ENCODE measurements at places on chromosomes 1 and 21.
A peak's percentile ranks its signal among the peaks of the same experiment; 100 is the strongest.

DNA sequence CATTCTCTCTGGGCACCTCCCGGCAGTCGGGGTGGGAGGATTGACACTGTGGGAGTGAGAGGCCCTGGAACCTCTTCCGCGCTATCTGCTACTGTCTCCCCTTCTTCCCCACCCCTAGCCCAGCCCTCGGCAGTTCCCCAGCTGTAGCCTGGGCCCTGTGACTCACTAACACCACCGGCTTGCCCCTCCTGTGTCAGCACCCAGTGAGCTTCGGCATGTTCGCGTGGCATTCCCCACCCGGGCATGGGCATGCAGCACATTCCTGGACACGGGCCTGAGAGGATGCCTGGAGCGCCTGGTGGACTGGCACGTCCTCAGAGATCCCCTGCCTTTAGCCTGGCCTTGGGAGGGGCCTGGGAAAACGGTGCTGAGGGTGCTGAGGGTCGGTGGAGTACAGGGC, 1.3 kb downstream of the CDK18 start:
- peak; percentile 21 for DNase-seq

DNA sequence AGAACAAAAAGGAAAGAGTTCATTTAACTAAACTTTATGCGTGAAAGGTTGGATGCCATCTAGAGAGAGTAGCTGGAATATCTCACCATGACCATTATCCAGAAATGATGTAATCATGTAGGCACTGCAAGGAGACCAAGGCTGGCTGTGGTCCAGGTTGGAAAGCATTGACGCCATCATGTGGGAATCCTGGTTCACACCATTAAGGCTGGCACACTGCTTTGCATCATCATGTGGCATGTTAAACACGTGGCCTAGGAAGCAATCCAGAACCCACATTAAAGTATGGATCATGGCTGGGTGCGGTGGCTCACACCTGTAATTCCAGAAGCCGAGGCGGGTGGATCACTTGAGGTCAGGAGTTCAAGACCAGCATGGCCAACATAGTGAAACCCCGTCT, 4.3 kb downstream of the ADAMTS1 start:
- peak; percentile 90 for DNase-seq

GRCh38 chr1:234474375-234474774, 4.6 kb downstream of the TARBP1 start:
- no peak for DNase-seq

DNA sequence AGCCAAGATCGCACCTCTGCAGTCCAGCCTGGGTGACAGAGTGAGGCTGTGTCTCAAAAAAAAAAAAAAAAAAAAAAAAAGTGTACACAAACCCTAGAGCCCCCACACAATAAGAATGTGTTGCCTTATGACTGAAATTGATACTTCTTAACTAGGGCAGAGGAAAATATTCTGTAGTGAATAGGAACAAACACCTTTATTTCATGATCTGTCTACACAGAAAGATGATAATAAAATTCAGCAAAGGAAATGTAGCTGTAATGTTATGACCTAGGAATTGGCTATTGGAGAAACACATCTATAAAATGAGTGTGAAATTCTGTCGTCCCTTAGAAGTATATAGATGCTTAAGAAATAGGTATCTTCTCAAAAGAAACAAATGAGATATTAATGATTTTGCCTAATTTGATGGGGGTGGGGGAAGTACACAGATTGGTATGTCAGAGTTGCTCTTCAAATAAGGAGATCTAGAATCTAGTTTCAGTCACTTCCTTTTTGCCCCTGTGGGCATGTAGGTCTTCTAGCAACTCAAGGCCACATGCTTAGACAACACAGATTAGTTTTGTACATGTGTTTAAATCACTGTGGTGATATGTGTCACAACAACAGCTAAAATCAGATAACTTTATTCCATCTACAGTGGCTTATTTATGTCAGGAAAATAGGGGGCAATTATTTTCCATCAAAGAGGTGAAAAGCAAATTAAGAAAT, 10.7 kb upstream of the GPR25 start:
- DNase-seq, result no peak

GRCh38 chr1:154572468-154573167, 5.0 kb downstream of the CHRNB2 start:
- no peak for DNase-seq

- peak; percentile 49 for DNase-seq
These were observed 1.2 kb upstream of the ADORA1 start for GRCh38 chr1:203126151-203126865.

GRCh38 chr1:172952516-172952915, 98.2 kb downstream of the TNFSF18 start:
- DNase-seq, result no peak

- no peak for DNase-seq
These were observed 2032.3 kb downstream of the MRPL39 start for GRCh38 chr21:23574932-23575331.

DNA sequence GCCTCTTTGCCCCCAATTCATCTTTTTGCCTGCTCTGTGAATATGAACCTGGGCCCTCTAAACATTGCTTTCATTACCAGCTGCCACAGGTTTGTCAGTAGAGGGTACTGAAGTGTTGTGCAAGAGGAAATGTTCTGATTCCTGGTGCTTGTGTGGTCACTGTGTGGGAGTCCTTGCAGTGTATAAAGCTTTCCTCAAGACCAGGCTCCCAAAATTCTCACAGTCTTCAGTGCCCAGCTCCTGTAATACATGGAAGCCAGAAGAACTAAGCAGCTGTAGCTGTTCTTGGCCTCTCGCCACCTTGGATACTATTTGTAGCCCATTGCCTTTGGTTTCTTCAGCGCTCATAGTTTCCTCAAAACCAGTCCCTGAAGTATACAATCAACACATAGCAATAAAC, 1046.2 kb downstream of the BRINP3 start:
- DNase-seq, result peak; percentile 6

GRCh38 chr1:15225461-15225860, 21.6 kb upstream of the FHAD1 start:
- no peak for DNase-seq

GRCh38 chr1:100511058-100511457, 26.9 kb upstream of the GPR88 start:
- no peak for DNase-seq

GRCh38 chr1:117371441-117372151, 4.3 kb downstream of the MAN1A2 start:
- peak; percentile 54 for DNase-seq

GRCh38 chr1:108892356-108893140, 15.8 kb downstream of the GPSM2 start:
- peak; percentile 16 for DNase-seq

DNA sequence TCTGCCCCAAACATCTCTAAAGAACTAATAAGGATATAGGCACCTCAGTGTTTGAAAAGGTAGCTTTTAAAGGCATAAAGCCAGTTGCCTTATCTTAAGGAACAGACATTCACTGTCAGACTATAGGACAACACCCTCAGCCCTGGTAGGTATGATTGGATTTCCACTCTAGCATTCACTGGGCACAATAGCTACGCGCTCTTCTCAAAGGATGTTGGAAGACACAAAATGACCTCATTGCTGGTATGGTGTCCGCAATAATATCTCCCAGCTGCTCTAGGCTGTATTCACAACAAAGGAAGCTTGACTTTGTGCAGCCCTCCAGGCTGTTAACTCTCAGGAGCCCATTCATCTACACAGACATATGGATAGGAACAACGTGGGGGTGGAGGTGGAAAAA, 119.4 kb upstream of the CXADR start:
- DNase-seq, result no peak

GRCh38 chr1:81605023-81605422, 195.7 kb upstream of the ADGRL2 start:
- no peak for DNase-seq

DNA sequence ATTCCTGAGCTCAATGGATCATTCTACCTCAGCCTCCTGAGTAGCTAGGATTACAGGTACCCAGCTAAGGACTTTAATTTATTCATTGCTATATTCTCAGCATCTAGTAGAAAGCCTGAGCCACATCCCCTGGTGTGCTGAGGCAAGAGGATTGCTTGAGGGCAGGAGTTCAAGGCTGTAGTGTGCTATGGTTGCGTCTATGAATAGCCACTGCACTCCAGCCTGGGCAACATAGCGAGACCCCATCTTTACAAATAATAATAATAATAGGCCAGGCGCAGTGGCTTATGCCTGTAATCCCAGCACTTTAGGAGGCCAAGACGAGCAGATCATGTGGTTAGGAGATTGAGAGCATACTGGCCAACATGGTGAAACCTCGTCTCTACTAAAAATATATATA, 3.3 kb upstream of the RPS6KA1 start:
- no peak for DNase-seq

GRCh38 chr1:152871731-152872126, 6.4 kb upstream of the SMCP start:
- DNase-seq, result no peak

DNA sequence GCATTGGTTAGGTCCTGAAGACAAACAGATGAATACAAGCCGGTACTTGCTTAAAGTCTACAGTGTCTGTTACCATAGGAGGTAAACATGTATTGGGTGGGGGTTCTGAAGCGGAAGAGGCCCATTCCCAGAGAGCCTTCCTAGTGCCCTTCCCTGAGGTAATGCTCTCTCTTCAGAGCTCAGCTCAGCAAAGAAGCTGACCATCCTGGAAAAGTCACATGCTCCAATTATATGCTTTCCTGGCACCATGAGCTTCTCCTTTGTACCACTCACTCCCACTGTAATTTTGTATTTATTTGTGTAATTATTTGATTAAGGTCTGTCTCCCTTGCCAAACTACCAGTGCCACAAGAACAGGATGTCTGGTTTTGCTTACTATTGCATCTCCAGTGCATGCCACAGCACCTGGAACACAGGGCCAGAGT, 42.0 kb downstream of the RAB3B start:
- DNase-seq, result no peak

- no peak for DNase-seq
These were observed 16.7 kb downstream of the C1orf174 start for GRCh38 chr1:3883194-3883925.

DNA sequence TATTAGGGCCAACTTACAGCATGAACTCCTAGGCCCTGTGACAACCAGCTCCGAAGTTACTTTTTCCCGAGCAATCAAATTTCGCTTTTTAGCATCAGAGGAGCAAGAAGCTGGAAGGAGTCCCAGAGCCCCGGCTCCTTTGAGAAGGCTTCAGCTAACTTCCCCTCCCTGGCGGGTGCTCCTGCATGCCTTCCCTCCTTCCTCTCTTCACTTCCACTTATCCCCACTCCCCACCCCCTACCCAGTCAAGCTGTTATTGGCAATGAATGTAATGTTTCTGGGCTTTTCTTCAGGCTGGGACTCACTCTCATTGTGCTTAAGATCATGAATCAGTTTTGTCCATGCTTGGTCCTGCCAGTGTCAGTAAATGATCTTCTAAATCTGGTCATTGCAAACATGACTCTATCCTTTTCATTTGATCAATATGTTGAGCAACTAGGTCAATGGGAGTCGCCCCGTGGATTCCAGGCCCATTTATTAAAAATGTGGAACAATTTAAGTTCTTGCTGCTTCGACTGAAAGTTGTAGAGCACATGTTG, 94.5 kb upstream of the TSPAN2 start:
- DNase-seq, result no peak

Data from fibroblast of skin of right biceps (primary cell).